ENCODE measurements at places on chromosomes 1 and 21.

- DNase-seq = no peak
Observed at GRCh38 chr1:94036730-94037129, 84.2 kb downstream of the ABCA4 start.

- DNase-seq = no peak
Observed at GRCh38 chr21:29148530-29148929, 18.1 kb downstream of the MAP3K7CL start.

DNA sequence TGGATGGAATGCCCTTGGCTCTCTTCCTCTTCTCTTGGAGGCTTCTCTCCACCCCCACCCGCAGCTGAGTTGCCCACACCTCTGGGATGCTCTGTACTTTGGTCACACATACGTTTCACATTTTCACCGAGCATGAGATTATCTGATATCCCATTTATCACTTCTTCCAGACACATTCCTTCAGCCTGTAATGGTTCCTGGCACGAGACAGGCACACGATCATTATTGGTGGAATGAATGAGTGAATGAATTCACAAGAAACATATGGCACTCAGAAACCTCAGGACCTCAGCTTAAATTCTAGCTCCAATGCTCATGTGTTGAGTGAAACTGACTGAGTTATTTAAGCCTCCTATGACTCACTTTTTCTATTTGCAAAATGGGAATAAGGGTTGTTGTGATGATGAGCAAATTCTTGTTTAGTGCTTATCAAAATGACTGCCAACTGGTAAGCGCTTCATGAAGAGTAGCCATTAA, 242.7 kb upstream of the JUN start:
- no peak for DNase-seq

GRCh38 chr1:20604678-20605077, 15.8 kb downstream of the CDA start:
- DNase-seq = no peak

DNA sequence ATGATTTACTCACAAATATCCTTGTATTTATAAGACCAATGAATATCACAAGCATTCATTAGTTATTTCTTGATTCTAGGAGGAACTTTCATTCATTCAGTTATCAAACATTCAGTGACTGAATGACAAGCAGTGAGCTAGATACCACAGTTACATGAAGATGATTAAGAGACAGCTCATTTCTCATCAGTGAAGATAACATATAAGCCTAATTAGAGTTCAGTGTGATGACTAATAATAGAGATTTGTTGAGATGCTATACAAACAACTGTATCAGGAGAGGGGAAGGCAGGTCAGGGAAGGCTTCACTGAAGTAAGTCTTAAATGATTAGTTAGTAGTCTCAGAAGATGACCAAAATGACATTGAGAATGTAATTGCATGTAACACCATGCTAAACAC, 14.6 kb upstream of the C1orf105 start:
- DNase-seq = no peak

DNA sequence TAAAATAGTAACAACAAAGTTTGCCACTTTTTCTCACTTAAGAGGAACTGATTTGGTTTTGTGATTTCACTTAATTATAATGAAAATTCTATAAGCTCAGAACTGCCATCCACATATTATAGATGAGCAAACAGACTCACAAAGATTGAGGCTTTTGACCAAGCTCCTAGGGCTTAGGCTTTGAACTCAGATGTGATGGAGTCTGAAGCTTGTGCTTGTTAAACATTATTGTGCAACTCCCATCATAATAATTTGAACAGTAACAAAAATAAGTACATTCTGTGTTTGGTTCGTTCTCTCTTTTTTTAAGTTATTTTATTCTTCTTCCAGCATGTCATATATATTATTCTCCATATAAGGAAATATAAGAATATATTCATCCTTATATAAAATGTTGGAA, 403.4 kb downstream of the PTPRC start:
- no peak for DNase-seq

DNA sequence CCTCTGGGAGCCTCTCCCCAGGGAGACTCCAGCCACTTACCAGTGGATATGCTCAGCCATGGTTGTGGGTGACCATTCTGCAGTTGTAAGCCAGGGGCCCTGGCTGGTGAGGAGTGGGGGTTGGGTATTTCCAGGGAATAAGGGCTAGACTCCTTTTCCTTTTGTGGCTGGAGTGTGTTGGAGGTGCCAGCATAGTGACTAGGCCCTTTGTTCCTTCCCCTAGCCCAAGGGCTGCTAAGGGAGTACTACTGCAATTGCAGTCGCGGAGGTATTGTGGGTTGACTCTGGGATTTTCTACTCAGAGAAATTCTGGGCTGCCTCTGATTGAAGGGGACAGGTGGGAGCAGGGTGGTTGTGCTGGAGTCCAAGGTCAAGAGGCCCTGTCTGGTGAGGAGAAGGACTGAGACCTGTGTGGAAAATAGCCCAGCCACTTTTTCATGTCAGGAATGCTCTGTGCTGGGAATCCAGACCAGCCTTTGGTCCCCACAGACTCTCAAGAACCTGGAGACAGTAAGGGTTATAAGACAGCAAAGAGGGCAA, 43.1 kb downstream of the MROH9 start:
- no peak for DNase-seq

GRCh38 chr21:42376338-42376982, 10.1 kb upstream of the TFF1 start:
- DNase-seq = no peak

- no peak for DNase-seq
Observed at GRCh38 chr1:223652436-223652941, 13.0 kb downstream of the CAPN8 start.

DNA sequence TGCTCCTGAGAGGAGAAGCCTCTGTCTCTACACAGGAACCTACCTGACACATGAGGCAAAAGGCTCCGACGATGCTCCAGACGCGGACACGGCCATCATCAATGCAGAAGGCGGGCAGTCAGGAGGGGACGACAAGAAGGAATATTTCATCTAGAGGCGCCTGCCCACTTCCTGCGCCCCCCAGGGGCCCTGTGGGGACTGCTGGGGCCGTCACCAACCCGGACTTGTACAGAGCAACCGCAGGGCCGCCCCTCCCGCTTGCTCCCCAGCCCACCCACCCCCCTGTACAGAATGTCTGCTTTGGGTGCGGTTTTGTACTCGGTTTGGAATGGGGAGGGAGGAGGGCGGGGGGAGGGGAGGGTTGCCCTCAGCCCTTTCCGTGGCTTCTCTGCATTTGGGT, 3.9 kb upstream of the ACKR1 start:
- no peak for DNase-seq

DNA sequence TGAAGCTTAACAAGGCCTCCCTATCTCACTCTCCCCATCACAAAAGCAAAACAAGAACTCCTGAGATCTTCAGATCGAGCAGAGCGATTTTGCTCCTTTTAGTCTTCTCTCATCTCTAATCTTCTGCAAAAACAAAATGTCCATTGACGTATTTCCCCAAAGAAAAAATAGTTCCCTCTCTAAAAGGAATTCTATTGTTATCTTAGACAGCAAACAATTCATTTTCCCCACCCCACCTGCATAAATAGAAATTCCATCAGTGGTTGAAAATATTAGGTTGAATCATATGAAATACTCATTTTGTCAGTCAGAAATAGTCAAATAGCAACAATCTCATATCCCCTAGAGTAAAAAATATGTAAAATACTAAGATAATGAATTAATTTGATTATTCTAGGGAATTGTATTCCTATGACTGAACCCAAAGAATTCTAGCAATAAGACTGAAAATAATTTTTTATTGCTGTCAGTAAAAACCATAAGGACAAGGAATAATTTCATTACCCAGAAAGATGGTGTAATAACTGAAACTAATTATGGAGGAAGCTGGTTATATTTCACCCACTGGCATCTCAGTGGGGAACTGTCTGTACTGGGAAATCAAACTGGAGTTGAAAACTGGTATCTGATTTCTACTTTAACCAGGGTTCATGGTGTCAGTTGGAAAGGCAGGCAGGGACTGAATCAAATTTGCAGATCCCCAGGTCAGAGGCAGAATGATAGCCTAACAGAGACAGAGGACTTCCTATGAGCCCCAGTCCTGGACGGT, 51.3 kb downstream of the RHOU start:
- no peak for DNase-seq

DNA sequence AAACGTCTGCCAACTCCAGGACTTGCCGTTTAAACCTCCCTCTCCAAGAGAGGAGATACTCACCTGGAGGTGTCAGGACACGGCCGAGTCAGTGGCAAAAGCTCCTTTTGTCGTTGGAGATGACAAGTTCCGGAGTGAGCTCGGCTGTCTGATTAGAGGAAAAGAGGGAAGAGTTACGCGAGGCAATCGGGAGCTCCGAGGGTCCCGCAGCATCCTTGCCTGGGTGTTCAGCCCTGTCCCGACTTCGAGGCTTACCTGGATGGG, 497 bp downstream of the ID3 start:
- no peak for DNase-seq

DNA sequence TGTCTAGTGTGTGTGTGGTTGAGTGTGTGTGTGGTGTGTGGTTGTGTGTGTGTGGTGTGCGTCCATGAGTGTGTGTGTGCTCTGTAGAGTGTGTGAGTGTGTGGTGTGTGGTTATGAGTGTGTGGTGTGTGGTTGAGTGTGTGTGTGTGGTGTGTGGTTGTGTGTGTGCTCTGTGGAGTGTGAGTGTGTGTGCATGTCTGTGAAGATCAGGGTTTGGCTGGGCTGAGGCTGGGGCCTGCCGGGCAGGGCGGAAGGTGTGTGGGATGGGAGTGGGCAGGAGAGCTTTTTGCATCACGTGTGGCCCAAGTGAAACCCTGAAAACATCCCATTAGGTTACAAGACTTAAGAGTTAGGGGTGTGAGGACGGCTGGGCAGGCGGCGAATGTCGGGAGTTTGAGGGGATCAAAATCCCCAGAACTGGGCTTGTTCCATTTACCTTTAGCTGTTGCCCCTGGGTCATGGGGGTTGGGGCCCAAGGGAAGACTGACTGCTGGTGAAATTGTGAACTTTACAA, 2.9 kb upstream of the FCMR start:
- peak; percentile 34 for DNase-seq

GRCh38 chr1:240074422-240074821, 17.3 kb upstream of the FMN2 start:
- no peak for DNase-seq

DNA sequence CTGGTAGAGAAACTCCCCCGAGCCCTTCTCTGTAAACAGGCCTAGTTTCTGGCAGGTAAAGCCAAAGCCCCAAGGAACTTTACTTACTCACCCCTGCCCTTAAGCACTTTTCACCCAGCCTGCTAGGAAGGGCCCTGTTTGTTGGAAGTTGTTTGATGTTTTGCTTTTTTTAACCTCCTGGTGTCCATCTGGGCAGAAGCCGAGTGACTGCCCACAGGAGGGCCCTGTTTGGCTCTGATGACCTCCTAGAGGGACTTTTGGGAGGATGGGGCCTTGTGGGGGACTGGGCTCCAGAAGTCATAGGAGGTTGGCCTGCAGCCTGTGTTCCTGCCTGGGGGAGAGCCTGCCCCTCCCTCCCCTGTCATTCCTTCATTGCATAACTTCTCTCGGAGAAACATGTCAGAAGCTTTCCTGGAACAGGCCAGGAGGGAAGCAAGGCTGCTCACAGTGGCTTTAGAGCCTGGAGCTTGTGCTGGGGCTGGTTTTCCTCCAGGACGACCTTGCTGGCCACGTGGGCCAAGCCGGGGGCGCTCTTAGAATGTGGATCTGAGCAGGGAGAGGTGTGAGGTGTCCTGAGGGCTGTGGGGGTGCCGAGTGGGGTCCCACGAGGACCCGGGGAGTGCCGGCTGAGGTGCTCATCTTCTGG, 33.9 kb downstream of the COQ8A start:
- DNase-seq = peak; percentile 73

- no peak for DNase-seq
Observed at GRCh38 chr1:243312952-243313634, 57.3 kb downstream of the SDCCAG8 start.

GRCh38 chr21:46092026-46092764, 5.7 kb upstream of the COL6A2 start:
- peak; percentile 88 for DNase-seq

- DNase-seq = no peak
Observed at GRCh38 chr21:46646541-46647154, 11.2 kb downstream of the PRMT2 start.

GRCh38 chr1:111045033-111045722, 81.5 kb upstream of the LRIF1 start:
- no peak for DNase-seq

GRCh38 chr1:16981269-16981849, 939 bp upstream of the MFAP2 start:
- DNase-seq = no peak

DNA sequence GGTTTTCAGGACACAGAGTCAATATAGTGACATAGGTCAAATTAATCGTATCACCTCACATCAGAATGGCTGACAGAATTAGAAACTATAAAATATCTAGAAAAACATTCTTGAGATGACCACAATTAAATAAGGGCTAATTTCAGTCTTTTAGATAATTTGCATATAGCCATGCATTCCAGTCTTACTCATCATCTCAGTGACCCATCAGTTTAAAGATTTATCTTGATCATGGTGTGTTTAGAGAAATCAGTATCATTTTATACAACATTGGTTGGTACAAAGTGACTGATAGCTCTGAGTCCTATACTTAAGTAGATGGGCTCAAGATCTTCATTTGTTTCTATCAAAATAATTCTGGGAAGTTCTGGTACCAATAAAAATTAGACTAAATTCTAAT, 262.3 kb upstream of the SNX7 start:
- DNase-seq = no peak

- no peak for DNase-seq
Observed at GRCh38 chr1:167548059-167548932, 5.3 kb downstream of the CREG1 start.

- DNase-seq = peak; percentile 49
Observed at GRCh38 chr1:162856260-162856659, 4.7 kb downstream of the CCDC190 start.

DNA sequence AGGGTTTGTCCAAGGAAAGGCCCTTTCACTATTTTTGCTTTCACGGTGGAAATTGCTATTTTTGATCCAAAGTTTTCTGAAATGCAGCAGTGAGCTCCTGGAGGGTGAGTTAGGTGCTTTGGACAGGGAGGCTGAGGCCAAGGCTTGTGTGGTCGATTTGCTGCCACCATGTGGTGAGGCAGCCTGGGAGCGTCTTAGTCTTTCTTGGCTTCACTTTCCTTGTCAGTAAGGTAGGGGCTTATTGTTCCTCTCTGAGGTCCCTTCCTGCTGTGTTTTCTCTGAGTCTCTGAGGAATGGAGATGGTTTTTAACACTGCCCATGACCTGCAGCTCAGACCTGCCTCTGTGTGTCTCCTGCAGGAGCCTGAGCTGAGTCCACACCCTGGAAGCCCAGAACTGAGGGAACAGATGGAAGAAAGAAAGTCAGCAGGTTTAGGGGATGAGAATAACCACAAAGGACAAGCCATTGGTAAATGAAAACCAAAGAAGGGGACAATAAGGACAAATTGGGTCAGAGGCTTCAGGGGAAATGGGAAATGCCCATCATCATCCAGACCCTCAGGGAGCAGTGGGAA, 20.1 kb upstream of the S100A10 start:
- no peak for DNase-seq

GRCh38 chr1:224219612-224220059, 36.6 kb downstream of the DEGS1 start:
- no peak for DNase-seq

GRCh38 chr1:229897501-229897900, 169.5 kb upstream of the GALNT2 start:
- DNase-seq = no peak
